ENCODE measurements at places on chromosomes 2 and 18. TPM values are rescaled to one million over a fixed set of nuclear protein-coding genes. Genes with fewer than 3 reads are reported as not detected.

DNA sequence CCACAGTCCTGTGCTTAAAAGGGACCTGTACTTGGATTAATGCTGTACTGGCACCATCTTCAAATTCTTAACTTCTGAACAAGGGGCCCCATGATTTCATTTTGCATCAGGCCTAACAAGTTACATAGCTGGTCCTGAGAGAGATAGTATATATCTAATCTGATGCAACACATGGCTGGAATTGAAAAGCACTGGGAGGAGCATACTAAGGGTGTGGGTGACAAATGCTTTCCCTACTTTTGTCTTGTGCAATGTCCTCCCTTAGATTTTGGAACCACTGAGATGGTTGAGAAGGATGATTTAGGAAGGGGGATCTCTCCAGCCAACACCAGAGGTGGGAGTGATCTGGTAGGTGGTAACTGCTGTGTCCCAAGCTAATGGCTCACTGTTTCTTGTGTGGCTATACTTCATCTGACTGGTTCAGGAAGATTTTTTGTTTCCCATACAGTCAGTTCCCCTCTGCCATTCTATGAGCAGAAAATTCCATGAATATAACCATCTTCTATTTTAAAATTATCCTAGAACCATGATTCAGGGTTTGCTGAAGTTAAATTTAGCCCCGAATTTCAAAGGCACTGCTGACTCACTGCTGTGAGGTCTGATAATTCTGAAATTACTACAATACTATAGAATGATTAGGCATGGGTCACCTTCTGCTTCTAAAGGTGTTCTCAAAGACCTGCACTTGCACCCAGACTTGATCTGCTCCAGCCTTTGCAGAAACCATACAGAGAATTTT lies 108.3 kb upstream of the NCKAP5 start:
- H3K4me3 ChIP-seq = no peak overlapping the region
- no peaks in the 10 kb centered on the region for H3K36me3 ChIP-seq
- no peaks in the 10 kb centered on the region for H3K4me1 ChIP-seq
- no peak overlapping the region for H3K27ac ChIP-seq
- no peak for DNase-seq
- no peaks in the 10 kb centered on the region for H3K27me3 ChIP-seq

The SIX3 gene
- not detected for total RNA-seq

The CD207 gene
- total RNA-seq = 0.26 TPM

DNA sequence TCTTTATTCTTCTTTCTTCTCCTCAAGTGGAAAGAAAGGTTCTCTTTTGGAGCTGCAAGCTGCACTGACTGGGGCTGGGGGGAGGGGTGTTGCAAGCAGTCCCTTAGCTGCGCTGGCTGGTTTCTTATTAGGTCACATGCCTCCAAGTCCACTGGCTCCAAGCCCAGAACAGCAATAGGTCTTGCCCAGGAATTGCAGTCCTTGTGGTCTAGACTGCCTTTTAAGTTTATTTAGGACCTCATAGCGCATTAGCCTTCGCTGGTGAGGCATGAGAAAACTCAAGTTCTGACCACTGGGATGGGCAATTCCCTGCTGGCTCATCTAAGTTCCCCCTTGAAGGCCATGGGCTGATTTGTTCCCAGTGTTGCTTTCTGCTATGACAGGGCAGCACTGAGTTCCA lies 138.6 kb upstream of the SCN7A start:
- H3K4me1 ChIP-seq = no peaks in the 10 kb centered on the region
- no peak for DNase-seq
- H3K36me3 ChIP-seq = no peaks in the 10 kb centered on the region
- no peaks in the 10 kb centered on the region for H3K27me3 ChIP-seq

GRCh38 chr2:84755096-84755495 lies 125.8 kb downstream of the TRABD2A start:
- no peak overlapping the region for H3K4me3 ChIP-seq
- H3K27me3 ChIP-seq = no peaks in the 10 kb centered on the region
- H3K4me1 ChIP-seq = no peaks in the 10 kb centered on the region
- no peak overlapping the region for H3K27ac ChIP-seq

DNA sequence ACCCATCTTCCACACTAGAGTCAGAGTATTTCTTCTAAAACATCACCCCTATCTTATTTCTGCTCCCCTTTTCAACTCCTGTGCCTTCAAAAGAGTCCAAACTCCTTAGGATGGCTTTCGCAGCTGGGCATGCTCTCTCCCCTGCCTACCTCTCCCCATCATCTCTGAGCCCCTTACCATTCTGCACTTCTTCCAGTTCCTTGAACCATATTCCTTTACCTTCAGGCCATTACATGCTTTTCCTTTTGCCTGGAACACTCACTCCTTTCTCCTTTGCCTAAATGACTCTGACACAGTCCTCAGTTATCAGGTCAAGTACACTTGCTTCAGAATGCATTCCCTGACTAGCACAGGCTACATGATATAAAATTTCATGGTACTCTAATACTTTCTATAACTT lies 22.4 kb downstream of the APOB start:
- H3K27ac ChIP-seq = no peak overlapping the region
- no peak for DNase-seq

The EPB41L5 gene
- total RNA-seq = 56.5 TPM

DNA sequence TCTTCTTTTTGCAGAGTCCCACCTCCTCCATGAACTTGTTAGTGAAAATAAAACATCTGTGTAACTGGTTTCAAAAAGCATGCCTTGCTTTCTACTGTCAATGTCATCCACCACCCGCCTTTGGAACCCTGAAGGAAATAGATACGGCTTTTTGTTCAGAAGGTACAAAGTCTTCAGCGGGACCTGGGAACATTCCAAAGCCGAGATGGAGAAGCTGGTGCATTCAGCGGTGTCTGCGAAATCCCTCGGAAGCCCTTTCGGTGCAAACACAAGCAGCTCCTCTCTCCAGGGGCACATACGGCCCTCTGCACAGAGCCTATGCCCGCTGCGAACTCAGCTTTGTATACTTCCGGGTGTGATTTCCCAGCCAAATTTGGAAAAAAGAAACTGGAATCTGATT lies 555.8 kb upstream of the SALL3 start:
- no peak for DNase-seq
- H3K27ac ChIP-seq = no peak overlapping the region
- no peak overlapping the region for H3K4me3 ChIP-seq
- H3K27me3 ChIP-seq = no peaks in the 10 kb centered on the region

DNA sequence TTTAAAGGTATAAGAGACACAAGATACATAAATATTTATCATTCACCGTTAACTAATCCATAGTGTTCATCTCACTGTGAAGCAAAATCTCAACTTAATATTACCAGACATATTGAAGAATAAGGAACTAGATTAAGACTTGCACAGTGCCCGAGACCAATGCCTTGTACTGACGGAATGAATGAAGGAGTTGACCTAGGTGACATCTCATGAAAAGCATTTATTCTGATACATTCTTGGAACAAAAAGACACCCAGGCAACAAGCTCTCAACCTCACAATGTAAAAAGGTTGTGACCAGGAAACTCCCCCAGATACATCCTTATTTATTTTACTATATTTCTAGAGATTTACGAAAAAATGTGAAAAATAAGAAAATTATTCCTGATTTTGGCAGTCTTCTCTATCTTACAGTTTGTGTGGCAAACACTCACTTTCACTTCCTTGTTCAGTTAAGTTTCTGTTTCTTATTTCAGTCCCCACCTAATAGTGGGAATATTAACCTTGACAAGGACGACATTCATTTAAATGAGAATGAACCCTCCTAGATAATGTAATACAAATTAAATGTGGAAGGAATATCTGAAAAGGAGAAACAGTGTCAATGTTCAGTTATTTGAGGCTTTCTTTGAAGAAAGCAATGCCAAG lies 28.4 kb downstream of the M1AP start:
- DNase-seq = no peak
- no peaks in the 10 kb centered on the region for H3K27me3 ChIP-seq
- H3K4me1 ChIP-seq = no peaks in the 10 kb centered on the region
- H3K36me3 ChIP-seq = no peaks in the 10 kb centered on the region

The PTPRN gene
- total RNA-seq = 0.21 TPM
